ENCODE measurements at places on chromosomes 2 and 18.

- no peak for DNase-seq
Observed at GRCh38 chr2:122692400-122693083, 937.1 kb downstream of the TSN start.

DNA sequence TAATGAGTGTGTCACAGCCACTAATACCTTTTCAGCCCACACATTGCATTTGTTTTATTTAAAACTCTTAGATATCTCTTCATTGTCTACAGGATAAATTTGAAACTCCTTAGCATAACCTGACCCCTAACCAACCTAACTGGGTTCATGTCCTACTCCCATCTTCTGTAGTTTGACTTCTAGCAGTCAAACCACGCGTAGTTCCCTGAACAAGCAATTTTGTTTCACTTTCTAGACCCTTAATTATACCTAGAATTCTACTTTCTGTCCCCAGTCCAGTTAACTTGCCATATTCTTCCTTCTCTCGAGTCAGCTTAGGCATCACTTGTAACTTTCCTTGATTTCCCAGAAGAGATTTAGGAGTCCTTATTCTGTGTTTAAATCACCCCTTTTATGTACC is 55.1 kb downstream of the RBBP8 start:
- no peak for DNase-seq

GRCh38 chr2:182668671-182669070 is 47.4 kb upstream of the DNAJC10 start:
- DNase-seq, result no peak

- DNase-seq, result no peak
Observed at GRCh38 chr18:13300029-13300428, 81.5 kb downstream of the LDLRAD4 start.

DNA sequence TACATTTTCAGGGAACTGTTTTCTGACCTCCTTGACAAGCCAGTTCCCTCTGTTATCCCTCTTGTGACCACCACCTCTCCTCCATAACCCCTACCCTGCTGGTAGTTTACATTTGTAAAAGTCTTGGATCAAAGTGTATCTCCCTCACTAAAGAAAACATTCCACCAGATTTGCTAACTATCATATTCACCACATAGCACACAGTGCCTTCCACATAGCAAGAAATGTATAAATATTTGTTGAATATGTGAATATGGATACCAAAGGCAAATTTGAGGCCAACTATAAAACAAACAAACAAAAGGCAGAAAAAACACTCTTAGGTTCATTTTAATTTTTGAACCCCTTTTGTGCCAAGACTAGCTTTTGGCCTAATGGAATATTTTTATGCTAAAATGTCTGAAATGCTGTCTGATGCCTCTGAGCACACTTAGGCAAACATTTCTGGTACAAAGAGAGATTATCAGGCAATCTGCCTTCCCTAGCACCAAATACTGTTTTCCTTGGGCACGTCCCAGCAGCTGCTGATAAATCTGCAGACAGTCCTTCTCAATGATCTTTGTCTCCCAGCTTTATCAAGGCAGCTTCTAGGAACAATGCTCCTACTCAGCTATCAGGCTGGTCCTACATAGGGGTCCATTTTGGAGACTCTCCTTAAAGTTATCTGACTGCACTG is 26.7 kb upstream of the ST8SIA3 start:
- DNase-seq, result no peak

DNA sequence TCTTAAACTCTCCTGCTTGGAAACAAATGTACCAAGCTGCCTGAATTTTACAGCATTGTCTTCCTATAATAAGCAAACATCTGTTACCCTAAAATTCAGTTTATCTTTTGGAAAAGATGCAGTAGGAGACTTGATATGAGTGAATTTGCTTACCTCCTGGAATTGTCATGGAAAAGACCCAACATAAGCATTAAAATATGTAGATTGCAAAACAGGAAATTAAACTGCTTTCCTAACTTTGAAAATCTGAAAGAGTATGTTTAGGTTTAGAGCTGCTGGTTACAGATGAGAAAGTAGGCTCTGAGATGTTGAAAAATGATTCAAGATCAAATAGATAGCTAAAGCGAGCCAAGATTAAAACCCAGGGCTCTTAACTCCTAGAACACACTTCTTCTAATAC is 316.5 kb downstream of the SOX11 start:
- DNase-seq, result no peak

Measured in fibroblast of mammary gland (primary cell).